ENCODE measurements at places on chromosomes 2 and 18.

DNA sequence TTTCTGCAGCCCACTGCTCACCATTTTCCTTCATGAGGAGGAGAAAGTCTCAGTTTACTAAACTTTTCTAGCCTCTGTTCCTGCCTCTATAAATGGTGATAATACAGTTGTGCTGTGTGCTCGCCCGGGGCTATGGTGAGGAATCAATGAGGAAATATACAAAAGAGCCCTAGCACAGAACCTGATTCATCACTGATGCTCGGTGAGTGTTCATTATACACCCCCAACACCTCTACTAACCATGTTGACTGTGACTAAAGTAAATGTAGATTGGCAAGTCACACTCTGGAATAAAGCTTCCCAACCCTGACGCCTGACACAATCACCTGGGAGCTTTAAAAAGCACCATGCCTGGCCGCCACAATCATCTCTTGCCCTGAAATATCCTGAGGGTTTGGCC is 118.8 kb upstream of the CYP1B1 start:
- no peak for DNase-seq

GRCh38 chr2:70854411-70854810 is 18.8 kb upstream of the CD207 start:
- no peak for DNase-seq

GRCh38 chr2:102780467-102780866 is 18.6 kb downstream of the TMEM182 start:
- DNase-seq, result no peak

DNA sequence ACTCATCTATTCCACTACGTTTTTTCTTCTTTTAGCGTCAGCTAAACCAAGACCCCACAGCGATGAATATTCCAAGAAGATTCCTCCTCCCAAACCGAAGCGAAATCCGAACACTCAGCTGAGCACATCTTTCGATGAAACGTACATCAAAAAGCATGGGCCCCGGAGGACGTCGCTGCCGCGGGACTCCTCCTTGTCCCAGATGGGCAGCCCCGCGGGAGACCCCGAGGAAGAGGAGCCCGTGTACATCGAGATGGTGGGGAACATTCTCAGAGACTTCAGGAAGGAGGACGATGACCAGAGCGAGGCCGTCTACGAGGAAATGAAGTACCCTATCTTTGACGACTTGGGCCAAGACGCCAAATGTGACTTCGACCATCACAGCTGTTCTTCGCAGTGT is 182.4 kb downstream of the NYAP2 start:
- no peak for DNase-seq

GRCh38 chr2:54387059-54387991 is 68.8 kb upstream of the SPTBN1 start:
- no peak for DNase-seq

- DNase-seq, result no peak
Measured at GRCh38 chr18:55289048-55289447, 298.9 kb downstream of the TCF4 start.

- DNase-seq, result no peak
Measured at GRCh38 chr2:20052861-20053281, 1.4 kb upstream of the LAPTM4A start.

DNA sequence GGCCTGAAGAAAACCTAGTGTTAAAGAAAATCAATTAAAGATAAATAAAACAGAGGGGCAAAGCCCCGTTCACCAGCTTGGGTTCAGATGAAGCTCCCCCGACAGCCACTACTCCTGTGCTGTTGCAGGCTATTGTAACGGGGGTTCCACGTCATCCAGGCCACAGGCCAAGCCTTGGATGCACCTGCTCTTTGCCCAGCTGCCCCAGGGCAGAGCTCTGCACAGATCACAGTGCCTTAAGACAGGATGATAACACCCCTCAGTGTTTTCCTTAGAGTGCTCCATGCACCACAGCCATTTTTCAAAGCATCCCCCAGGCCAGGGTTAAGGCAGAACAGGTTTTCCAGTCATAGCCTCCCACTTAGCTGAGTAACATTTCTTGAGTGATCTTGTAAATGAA is 32.0 kb downstream of the FASTKD2 start:
- DNase-seq, result no peak

GRCh38 chr2:42977270-42978174 is 185.1 kb upstream of the HAAO start:
- no peak for DNase-seq

GRCh38 chr2:114548151-114548550 is 105.7 kb downstream of the DPP10 start:
- DNase-seq, result no peak

DNA sequence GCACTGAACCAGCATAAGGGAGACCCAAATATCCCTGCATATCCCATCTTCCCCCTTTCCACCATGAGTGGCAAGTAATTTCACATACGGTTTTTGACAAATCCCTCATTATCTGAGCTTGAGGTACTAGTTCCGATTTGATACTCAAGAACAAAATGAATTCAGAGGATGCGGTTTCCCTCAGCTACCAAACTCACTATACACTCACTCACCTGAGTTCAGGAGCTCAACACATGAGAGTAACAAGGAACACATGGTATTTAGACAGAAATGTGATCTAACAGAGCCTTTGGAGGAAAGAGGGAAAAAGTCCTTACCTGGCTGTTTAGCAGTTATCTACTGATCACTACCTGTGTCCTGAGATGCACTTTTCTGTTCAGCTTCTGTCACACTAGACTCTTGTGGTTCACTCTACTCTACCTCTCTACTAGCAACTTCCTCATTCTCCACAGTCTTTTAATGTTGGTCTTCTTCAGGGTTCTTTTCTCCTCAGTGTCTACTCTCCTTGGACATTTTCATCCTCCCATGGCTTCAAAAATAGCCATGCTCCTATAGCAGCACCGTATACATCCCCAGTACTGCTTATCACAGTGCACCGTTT is 25.1 kb downstream of the ASXL2 start:
- DNase-seq, result no peak

GRCh38 chr2:48482313-48482712 is 47.6 kb upstream of the STON1 start:
- no peak for DNase-seq
